Breast epithelium (tissue), 4 donors: ENCODE measurements at places on chromosomes 5 and 9.

DNA sequence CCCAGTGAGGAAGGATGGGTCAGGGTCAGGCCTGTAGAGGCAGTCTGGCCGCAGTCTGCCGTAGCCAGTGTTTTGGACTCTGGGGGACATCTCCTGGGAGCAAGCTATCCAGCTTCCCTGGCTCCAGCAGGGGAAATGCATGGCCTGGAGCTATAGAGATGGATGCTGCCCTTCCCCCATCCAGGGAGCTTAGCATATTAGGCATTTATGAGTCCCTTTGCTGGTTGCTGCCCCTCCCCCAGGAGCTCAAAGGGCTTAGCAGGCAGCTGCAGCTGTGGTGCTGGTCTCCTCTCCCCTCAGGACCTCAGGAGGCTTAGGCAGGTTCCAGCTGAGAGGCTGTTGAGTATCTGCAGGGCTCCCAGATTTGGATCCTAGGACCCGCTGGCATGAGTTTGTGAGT, 1158.7 kb downstream of the DTWD2 start:
- H3K4me1 ChIP-seq: no peaks in the 10 kb centered on the region
- no peaks in the 10 kb centered on the region for H3K27me3 ChIP-seq
- DNase-seq: no peak
- H3K36me3 ChIP-seq: no peaks in the 10 kb centered on the region
- H3K27ac ChIP-seq: no peak overlapping the region
- no peak overlapping the region for H3K4me3 ChIP-seq

DNA sequence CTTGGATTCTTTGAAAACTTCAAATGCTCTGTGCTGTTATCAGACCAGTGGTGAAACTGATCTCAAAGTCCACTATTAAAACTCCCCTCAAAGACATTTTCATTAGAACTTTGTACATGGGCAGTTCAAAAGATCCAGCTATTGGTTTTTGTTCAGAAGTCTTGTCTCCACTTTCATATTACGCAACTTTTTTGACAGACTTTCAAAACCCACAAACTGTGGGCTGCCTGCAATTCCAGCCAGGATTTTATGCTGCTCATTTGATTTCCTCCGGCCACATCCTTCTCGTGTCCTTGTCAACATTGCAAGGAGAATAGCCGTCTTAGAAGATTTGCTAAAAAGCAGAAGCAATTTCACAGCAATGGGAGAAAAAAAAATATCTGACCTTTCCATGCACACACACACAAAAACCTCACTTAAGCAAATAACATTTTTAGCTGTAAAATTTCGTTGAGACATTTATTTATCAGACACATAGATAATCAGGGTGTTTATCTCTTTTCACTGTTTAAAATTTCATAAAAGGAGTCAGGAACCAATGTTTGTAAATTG, 1990.5 kb downstream of the MAT2B start:
- no peaks in the 10 kb centered on the region for H3K27me3 ChIP-seq
- H3K4me1 ChIP-seq: no peaks in the 10 kb centered on the region
- H3K36me3 ChIP-seq: no peaks in the 10 kb centered on the region
- H3K4me3 ChIP-seq: no peak overlapping the region
- DNase-seq: no peak

DNA sequence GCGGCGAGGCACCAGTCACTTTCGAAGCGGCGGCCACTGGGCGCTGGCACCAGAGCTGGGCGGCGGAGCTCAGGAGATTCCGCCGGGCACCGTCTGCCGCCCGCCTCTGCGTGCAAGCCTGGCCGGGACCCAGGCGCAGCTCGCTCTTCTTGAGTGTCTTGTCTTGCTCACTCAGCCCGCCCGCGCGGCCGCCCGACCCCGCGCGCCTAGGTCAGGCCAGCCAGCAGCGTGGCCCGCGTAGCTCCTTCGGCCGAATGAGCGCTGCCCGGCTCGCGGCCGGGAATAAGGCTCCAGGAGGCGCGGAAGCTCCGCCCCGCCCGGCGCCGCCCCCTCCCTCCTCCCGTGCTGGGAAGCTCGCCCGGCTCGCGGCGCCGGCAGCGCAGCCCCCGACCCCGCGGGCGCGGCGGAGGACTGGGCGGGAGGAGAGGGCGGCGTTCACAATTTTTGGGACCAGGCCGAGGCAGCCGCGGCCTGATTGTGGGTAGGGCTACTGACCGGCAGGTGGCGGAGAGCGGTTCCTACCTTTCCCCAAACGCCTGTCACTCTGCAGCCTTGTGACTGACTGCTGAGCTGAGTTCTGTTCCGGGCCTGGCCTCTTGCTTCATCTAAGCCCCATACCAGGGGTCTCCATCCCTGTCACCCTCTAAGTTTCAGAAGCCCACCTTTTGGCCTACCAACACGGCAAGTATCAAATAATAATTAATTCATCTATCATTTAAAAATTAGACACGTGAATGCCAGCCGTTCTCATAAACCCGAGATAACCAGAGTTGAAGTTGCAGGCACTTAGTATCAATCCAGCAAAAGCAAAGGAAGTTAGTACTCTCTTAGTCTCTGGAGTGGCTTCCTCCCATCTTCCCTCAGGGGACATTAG, at the start of gene HBEGF:
TSS of gene HBEGF (minus strand) at position 256 of the 874 bp plus-strand sequence. CDS start 275 bp downstream, outside the sequence.
- H3K4me1 ChIP-seq: no peaks in the 10 kb centered on the region
- H3K36me3 ChIP-seq: no peaks in the 10 kb centered on the region
- peak within 1 kb of the TSS; percentile 73 for H3K4me3 ChIP-seq
- no peaks in the 10 kb centered on the region for H3K27me3 ChIP-seq
- DNase-seq: peak; percentile 62

DNA sequence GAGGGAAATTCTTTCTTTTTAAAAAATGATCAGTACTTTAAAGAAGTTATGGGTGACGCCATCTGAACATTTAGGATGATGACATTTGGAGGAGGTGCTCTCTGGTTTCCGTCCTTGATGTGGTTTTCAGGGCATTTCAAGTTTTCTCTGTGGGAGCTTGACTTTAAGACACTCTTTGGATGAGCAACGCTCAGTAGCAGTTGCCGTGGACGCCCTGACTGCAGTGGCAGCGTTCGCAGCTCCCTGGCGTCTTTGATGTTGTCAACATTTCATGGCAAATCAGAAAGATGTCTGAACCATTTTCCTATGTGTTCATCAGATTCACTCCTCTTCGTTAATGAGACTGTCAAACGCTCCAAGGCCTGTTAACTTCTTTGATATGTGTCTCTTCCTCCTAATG, 86.1 kb downstream of the ZNF354C start:
- no peak overlapping the region for H3K4me3 ChIP-seq
- H3K4me1 ChIP-seq: no peaks in the 10 kb centered on the region
- H3K27me3 ChIP-seq: no peaks in the 10 kb centered on the region
- H3K36me3 ChIP-seq: no peaks in the 10 kb centered on the region

DNA sequence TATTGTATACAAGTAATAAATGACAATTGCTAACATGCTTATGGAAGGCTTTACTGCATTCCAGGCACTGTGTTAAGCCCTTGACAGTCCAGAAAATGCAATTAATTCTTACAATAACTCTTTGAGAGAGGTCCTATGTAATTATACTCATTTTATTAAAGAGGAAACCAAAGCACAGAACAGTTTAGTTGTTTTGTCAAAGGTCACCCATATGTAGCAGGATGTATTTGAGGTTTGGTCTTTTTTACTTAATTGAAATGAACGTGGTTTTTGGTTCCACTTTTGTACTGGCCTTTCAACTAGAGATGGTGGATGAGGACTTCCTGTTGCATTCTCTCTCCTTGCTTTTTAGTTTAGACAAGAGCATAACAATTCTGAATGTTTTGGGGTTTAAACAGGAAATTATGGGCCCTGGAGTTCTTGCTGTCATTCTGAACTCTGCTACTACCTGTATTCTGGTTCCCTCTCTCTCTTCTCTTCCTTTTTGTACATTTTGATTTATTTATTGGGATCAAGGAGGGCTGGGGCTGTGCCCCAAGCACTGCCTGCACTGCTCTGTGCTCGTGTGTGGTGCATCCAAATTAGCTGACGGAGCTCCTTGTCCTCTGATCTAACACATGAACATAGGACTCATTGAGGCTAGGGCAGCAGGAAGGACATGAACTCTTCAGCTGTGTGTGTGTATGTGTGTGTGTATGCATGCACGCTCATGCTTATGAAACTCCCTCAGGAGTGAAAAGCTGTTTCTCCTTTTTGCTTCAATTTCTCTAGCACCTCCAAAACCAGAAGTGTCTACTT, 47.4 kb downstream of the SLC28A3 start:
- H3K36me3 ChIP-seq: no peaks in the 10 kb centered on the region
- H3K4me1 ChIP-seq: no peaks in the 10 kb centered on the region
- no peak overlapping the region for H3K27ac ChIP-seq
- no peak overlapping the region for H3K4me3 ChIP-seq
- DNase-seq: no peak
- no peaks in the 10 kb centered on the region for H3K27me3 ChIP-seq

DNA sequence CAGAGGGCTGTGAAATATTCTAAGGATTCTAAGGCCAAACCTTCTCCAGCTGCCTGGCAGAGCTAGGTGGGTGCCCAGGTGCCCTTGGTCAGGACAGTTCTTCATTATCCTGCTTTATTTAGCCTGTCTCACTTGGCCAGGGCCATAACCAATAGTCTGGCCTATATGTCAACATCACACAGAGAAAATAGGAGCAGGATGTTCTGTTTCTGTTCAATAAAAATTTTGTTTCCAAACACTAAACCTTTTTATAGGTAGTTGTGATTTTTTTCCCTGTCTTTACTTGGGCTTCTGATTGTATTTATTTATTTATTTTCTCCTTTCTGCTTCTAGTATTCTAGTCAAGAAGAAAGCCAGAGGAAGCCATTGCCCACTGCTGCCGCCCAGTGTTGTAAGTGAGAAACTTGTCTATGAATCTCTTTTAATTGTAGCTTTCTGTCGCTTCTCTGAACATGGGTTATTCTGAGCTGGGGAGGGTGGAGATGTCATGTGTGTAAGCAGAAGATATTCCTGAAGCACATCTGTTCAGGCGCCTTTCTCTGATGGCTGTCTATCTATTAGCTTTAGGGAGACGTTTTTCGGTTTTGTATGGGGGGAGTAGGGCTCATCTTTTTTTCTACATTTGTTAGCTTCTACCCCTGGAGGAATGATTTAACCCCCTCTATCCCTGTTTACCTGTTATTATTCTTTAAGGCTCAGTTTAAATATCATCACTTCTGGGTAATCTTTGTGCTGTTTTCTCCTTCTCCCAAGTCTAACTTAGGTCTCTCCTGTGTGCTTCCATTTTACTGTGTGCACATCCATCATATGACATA, 97.1 kb downstream of the UNC13B start:
- no peaks in the 10 kb centered on the region for H3K27me3 ChIP-seq
- no peaks in the 10 kb centered on the region for H3K36me3 ChIP-seq
- no peaks in the 10 kb centered on the region for H3K4me1 ChIP-seq

DNA sequence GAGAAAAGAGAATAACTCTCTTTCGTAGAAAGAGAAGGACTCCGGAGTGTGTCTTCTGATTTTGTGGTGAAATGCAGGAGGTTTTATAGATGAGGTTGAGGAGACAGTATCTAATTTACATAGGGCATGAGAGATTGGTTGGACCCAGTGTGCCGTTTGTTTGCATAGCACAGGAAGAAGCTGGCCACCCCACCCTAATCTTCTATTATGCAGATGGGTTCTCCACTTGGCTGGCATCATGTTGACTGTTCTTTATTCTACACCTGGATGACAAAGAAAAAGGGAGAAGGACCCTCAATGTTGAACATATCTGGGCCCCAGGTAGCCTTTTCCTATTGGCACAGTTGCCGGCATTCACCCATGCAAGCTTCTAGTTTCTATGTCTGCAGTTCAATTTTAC, 23.2 kb upstream of the MINAR2 start:
- DNase-seq: no peak
- no peak overlapping the region for H3K4me3 ChIP-seq
- no peaks in the 10 kb centered on the region for H3K27me3 ChIP-seq
- H3K36me3 ChIP-seq: no peaks in the 10 kb centered on the region

DNA sequence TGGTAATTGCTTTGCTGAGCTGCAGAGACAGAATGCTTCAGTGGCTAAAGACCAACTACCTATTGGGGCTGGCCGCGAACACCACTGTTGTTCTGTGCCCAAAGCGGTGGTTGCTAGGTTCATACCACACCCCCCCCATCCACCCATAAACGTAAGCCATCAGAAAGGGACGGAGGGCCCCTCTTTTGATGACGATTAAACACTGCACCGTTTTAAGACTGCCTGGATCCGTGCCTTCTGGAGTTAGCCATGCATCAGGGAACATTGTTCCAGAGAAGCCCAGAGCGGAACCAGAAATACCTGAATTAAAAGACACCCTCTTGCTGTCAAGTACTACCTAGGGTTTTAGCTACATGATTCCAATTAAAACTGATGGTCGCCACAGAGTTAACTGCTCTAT, 369.1 kb upstream of the DAP start:
- no peaks in the 10 kb centered on the region for H3K27me3 ChIP-seq
- no peak for DNase-seq
- H3K4me3 ChIP-seq: no peak overlapping the region
- H3K36me3 ChIP-seq: no peaks in the 10 kb centered on the region
- no peak overlapping the region for H3K27ac ChIP-seq

DNA sequence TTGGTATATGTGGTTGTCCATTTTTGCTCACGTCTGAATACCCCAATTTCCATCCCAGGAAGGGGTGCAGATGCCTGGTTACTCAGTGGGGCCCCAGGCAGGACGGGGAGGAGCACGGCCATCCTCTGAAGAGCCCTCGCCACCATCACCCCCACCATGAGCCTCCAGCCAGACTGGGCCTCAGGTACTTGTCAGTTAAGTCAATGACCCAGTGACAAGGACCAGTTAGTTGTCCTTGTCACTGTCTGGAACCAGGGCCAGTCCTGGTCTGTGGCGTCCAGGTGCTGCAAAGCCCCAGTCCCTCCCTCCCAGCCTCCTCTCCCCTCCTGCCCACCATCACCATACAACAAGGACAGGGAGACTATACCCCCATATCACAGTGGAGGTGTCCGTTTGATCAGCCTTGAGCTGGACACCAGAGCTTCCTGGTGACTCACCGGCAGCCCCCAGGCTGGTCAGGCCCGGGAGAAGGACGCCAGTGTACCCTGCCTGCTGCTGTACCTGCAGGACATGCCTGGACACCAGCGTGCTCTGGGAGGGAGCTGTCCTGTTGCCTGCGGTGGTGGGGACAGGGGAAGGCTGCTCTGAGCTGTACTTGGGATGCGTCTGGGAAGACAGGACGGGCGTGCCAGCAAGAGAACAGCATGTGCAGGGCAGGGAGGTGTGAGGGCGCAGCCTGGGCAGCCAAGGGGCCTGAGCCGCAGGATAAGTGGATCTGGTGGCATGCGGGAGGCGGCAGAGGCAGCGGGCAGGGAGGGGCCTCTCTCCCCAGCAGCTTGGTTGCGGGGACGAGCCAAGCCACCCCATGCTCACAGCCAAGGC, 32.6 kb upstream of the TTLL11 start:
- no peaks in the 10 kb centered on the region for H3K36me3 ChIP-seq
- no peak overlapping the region for H3K27ac ChIP-seq
- H3K4me1 ChIP-seq: no peaks in the 10 kb centered on the region
- no peaks in the 10 kb centered on the region for H3K27me3 ChIP-seq
- no peak for DNase-seq

- no peaks in the 10 kb centered on the region for H3K4me1 ChIP-seq
- no peak overlapping the region for H3K27ac ChIP-seq
- H3K4me3 ChIP-seq: no peak overlapping the region
- DNase-seq: no peak
Measured at GRCh38 chr9:11356067-11356466, 743.3 kb upstream of the PTPRD start.

- no peaks in the 10 kb centered on the region for H3K4me1 ChIP-seq
- H3K27ac ChIP-seq: no peak overlapping the region
- H3K4me3 ChIP-seq: no peak overlapping the region
Measured at GRCh38 chr9:88890546-88890945, 100.7 kb upstream of the S1PR3 start.

- peaks cover 4% of the 10 kb centered on the region for H3K4me1 ChIP-seq
- no peak overlapping the region for H3K4me3 ChIP-seq
- no peaks in the 10 kb centered on the region for H3K27me3 ChIP-seq
- no peak for DNase-seq
- H3K27ac ChIP-seq: no peak overlapping the region
- H3K36me3 ChIP-seq: peaks cover 22% of the 10 kb centered on the region
Measured at GRCh38 chr5:134541736-134542376, 16.4 kb downstream of the JADE2 start.

GRCh38 chr5:177312649-177313181, 1.0 kb upstream of the MXD3 start:
- peak overlapping the region; percentile 61 for H3K4me3 ChIP-seq
- peak; percentile 45 for DNase-seq
- H3K27ac ChIP-seq: no peak overlapping the region
